H9 (cell line): ENCODE measurements at places on chromosomes 2 and 18. TPM values are rescaled to one million over a fixed set of nuclear protein-coding genes. Genes with fewer than 3 reads are reported as not detected.

GRCh38 chr2:165469417-165469816 is at the start of gene CSRNP3:
CSRNP3 (plus strand) TSS chr2:165469698; CDS start chr2:165595066, 125,368 bp downstream.
- DNase-seq = peak; percentile 86

DNA sequence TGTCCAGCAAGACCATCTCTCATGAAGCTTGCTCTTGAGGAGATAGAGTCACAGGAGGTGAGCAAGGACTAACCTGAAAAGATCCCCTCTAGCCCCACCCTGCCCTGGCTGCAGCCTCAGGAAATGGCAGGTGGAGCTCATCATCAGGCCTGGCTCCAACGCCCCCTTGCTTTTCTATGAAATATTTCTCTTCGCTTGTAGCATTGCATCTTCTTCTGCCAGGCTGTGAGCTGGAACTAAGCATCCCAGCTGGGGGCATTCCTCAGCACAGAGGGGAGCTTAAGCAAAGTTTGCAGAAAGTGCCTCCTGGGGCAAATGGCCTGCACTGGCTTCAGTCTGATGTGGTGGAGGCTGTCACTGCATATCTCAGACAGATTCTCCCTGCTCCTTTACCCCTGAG is 90.1 kb upstream of the LGALSL start:
- DNase-seq = peak; percentile 51

GRCh38 chr2:219572237-219573001 is at the start of gene INHA:
INHA (plus strand) TSS chr2:219572310; CDS start chr2:219572375, 65 bp downstream.
- no peak for DNase-seq

DNA sequence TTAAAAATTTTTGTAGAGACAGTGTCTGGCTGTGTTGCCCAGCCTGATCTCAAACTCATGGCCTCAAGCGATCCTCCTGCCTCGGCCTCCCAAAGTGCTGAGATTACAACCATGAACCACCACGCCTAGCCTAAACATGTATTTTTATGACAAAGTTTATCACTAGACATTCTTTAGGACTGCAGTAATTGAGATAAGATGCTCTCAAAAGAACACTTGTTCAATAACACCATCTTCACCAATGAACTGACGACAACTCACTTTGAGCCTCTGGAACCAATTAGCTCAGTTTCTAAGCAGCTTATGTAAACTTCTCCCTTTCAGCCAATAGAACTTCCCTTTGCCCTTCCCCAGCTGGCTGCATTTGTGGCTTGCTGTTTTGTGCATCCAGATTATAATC is 15.3 kb upstream of the PPP4R1 start:
- DNase-seq = no peak

DNA sequence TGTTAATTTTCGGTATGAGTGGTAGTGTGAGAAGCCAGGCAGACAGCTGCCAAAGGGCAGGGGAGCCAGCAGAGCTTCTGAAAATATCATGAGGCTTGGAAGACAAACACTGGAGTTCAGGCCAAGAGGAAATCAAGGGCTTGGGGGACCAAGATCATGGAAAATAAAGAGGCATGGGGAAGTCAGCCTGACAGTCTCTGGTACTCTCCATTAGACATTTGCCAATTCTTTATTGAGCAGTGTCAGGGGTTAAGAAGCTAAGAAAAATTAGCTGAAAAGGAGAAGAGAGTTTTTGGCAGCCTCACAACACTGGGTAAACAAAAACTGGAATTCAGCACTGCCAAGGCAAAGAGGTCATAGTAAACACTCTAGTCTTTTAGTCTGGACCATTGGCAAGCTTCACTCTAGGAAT is 612.7 kb downstream of the EPHA4 start:
- DNase-seq = no peak

DNA sequence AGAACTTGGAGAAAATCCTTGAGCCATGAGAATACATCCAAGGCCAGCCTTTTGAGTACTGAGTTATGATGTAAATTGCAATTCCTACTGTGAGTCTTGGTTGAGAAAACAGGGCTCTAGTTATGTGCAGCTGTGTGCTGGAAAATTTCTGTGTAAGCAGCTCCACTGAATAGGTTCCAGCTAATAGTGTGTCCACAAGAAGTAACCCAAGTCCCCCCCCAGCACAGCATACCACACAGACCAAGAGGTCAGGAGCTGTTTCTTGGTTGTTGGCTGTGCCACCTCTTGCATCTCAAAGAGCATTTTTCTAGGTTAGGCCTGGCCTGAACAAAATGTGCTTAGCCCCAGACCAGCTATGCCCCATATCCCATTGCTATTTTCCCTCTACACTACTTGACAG is 36.8 kb upstream of the APCDD1 start:
- no peak for DNase-seq

DNA sequence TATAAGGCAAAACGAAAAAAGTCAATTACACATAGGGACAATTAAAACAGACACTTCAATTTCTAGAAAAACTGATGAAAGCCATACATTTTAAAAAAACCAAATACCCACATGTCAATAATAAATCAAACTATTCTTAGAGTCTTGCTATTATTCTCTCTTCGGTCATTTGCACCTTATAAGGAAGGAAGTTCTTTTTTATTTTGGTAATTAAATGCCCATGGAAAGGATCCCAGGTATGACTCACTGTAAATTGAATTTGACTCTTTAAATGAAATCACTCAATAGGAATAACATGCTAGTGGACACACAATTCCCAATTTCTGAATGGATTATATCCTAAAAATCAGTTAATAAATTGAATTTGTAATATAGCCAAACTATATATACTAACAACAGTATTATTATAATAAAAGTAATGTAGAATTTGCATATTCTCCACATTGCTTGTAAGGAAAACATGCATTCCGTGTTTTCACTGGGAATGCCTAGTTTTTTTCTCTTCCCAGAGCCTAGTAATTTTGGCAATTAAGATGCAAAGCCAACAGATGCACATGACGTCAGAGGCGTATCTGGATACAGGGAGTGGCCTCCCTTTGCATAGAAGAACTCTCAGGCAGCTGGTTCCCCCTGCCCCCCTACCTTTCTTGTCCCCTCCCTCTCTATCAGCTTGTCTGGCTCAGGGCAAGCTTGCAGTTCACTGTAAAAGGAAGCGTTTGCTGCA is 153.5 kb upstream of the PGAP1 start:
- DNase-seq = no peak

DNA sequence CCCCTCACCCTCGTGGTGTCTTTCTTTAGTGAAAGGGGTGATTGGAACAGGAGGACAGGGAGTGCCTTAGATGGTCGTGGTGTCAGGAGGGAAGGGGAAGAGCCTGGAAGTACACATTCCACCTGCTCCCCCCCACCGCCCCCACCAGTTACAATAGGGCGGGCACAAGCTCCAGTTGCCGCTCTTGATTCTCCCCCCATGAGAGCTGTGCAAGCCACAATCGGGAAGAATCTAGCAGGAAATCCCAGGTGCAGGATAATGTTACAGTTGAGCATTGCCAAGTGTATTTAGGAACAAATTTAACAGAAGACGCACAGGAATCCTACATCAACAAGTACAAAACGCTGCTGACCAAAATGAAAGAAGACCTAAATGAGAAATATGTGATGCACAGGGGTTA is 73.6 kb downstream of the ASAP2 start:
- no peak for DNase-seq

GRCh38 chr2:38509314-38509946 is 93.3 kb downstream of the HNRNPLL start:
- DNase-seq = no peak

DNA sequence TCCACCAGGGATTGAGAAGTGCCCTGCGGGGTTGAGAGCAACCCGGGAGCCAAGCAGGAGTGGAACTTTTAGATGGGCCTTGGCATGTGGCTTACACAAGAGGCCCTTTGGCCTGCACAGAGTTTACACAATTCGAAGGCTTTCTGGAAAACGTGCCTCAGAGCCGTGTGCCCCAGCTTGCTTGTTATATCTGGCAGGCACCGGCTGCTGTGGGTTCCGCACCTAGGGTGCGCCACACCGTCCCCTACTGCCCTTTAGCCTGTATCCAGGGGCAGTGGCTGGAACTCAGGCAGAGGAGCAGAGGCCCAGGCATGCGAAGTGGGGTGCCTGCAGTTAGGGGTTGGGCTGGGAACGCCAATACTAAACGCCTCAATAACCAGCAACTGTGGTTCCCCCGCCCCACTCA is 32.9 kb upstream of the EDAR start:
- DNase-seq = no peak

GRCh38 chr18:29840089-29840488 is 1202.5 kb downstream of the DSC3 start:
- no peak for DNase-seq

GRCh38 chr2:233413046-233413445 is 58.8 kb downstream of the DGKD start:
- DNase-seq = no peak

DNA sequence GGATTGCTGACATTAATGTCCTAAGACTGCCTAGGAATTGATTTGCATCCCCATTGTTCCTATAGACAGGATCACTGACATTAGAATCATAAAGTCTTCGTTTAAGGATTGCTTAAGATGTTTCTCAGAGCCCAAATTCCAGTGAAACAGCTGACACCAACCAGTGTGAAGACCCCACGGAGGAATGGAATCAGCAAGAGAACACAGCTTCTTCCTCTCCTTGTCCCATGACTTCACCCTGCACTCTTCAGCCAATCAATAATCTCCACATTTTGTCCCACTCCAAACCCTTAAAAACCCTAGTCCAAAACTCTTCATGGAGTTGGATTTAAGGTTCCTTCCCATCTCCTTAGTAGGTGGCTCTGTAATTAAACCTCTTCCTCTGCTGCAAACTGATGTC is 157.0 kb upstream of the NDUFV2 start:
- no peak for DNase-seq

DNA sequence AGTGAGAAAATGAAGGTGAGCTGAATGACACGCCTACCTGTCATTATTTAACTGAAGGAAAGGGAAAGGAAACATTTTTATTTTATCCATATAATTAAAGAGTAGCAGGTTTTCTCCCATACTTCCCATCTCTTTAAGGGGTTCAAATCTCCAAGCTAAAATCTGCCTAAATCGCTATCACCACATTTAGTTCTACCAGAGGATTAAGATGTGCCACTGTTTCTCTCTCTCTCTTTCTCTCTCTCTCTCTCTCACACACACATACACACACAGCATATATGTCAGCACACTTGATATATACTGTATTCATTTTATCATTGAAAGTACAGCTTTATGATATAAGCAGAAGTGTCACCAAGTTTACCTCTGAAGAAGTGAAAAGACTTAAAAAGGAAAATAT is 3.1 kb downstream of the WIPF1 start:
- no peak for DNase-seq

The CASP10 gene
- total RNA-seq = 2.7 and 3.3 TPM in 2 replicates

The OR6B2 gene
- total RNA-seq = not detected in 2 replicates

The PAPOLG gene
- total RNA-seq = 19.2 and 21.1 TPM in 2 replicates

The RNF125 gene
- 8.3 and 9.4 TPM in 2 replicates for total RNA-seq

The UGT1A4 gene
- not detected in 2 replicates for total RNA-seq

The CPLX4 gene
- total RNA-seq = not detected in 2 replicates

The CABLES1 gene
- total RNA-seq = 24.1 and 27.1 TPM in 2 replicates
